ENCODE measurements at places on chromosomes 4 and X.

- no peak for DNase-seq
Measured at GRCh38 chr4:156476359-156476758, 495.2 kb downstream of the PDGFC start.

- no peak for DNase-seq
Measured at GRCh38 chr4:29199485-29199884, 1520.7 kb upstream of the PCDH7 start.

DNA sequence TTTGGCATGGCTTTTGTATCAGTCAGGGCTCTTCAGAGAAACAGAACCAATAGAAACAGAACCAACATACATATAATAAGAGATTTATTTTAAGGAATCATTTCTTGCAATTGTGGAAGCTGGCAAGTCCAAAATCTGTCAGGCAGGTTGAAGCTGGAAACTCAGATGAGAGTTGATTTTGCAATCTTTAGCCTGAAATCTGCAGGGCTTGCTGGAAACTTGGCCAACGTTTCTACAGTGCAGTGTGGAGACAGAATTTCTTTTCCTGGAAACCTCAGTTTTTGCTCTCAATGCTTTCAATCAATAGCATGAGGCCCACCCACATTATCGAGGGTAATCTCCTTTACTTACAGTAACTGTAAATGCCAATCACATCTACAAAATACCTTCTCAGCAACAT, 45.4 kb downstream of the COMMD8 start:
- DNase-seq, result no peak

DNA sequence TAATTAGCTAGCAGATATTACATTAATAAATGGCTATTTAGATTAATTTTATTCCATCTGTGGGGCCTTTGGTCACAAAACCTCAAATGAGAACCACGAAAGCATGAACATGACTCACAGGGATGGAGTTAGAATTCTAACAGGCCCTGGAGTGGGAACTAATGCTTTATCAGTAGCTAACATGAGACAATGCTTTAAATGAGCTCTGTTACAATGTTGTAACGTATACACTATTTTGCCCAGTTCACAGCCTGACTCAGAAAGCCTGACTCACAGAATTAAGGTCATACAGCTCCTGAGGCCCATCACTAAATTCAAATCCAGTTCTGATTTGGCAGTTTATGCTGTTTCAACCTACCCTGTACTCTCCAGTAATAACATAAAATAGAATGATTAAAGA, 23.2 kb downstream of the VEGFC start:
- no peak for DNase-seq

DNA sequence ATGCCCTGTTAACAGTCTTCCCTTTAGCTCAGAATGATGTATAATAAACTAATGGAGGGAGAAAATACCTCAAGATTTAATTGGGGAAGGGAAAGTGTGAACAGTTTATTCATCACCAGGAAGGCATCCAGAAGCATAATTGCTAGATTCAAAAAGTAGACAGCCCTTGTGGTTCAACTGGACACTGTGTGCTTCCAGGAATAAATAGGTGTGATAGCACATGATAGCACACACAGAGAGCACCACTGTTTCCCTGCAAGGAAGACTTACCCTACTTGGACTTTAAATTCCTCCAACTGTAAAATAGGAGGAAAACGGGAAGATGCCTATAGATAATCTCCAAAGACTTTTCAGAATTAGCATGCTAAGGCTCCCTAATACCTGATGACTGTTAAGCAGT, 27.8 kb downstream of the SLC39A8 start:
- DNase-seq, result no peak

DNA sequence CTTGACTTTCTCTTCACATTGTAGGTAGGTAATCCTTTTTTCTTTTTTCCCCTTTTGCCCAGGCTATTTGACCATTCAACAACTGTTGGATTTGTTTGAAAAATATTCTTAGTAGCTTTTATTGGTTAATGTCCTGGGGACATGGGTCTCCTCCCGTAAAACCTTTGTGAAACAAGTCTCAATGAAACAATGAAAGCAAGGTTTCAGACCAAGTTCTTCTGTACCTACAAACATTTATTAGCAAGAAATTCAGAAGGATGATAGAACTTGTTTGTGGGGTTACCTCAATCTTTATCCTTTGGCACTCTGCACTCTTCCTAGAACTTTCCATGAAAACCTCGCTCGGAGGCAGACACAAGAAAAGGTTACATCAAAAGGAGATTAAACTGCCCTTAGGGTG, 190.7 kb upstream of the ANK2 start:
- DNase-seq, result no peak

- DNase-seq, result no peak
Measured at GRCh38 chrX:16185725-16186136, 18.4 kb downstream of the MAGEB17 start.

DNA sequence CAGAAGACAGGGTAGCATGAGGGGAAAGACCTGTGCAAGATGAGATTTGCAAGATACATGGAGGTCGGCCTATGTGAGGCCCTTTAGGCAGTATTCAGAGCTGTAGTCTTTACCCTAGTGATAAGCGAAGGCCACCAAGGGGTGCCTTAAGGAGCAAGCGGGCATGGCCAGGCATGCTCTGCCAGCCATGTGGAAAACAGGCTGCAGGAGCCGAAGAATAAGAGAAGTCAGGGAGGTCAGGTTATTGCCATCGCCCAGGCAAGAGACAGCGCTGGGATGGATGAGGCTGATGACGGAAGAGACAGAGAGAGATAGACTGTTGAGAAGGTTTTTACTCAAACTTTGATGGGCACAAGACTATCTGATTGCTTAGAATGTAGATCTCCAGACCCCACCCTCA, 7.0 kb upstream of the FATE1 start:
- DNase-seq, result no peak

DNA sequence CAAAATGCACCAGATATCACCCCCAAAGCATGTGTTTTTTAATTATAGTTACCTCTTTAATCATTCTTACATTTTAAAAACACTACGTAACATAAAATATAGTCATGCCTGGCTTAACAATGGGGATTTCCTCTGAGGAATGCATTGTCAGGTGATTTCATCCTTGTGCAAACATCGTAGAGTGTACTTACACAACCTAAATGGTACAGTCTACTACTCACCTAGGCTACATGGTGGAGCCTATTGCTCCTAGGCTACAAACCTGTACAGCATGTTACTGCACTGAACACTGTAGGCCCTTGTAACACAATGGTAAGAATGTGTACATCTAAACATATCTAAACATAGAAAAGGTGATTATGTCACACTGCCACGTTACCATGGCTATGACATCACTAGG, 208.6 kb downstream of the SPOCK3 start:
- no peak for DNase-seq

GRCh38 chr4:148004228-148004857, 272.5 kb downstream of the ARHGAP10 start:
- no peak for DNase-seq

DNA sequence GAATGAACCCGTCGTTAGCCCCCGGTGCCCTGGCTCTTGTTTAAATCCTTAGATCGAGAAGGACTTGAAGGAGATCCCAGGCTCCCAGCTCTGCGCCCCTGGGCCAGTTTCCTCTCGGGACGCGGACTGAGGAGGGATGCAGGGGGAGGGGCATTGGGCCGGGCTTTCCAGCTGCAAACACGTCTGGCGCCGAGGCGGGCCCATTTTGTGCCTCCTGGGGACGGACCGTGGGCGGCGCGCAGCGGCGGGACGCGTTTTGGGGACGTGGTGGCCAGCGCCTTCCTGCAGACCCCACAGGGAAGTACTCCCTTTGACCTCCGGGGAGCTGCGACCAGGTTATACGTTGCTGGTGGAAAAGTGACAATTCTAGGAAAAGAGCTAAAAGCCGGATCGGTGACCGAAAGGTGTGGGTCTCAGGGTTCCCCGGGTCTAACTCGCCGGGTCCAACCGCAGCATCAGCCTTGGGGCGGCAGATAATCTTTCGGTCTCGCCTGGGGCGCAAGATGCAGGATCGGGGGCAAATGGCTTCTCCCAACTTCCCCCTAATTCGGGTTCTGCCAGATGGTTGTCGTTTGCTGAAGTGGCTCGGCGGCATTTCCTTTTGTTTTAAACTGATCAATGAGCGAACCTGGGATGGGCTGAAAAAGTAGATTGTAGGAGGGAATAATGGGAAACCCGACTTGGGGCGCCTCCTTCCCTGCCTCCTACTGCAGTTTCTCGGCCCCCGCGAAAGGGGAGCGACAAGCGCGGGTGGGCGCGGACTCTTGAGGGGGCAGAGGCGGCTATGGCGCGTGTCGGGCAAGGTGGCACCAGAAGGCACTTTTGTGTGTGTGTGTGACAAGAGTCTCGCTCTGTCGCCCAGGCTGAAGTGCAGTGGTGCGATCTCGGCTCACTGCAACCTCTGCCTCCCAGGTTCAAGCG, 2.9 kb downstream of the PDGFRA start:
- peak; percentile 57 for DNase-seq

DNA sequence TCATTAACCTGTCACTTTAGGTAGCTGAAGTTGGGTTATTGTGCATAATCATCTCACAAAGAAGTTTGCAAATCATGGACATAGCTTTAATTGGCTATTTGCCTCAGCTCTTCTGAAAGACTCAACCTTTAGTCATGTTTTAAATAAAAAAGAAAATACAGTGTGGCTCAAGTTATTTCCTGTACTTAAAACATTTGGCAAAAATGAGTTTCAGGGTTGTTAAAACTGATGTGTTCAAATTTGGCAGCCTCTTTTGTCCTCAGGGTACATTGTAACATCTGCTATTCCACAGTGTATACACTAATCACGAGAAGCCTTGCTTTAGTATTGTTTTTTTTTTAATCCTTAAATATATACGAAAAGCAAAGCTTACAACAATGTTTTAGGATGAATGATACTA, 31.5 kb upstream of the HPGD start:
- DNase-seq, result no peak

- DNase-seq, result no peak
Measured at GRCh38 chr4:10260777-10261176, 144.2 kb upstream of the WDR1 start.

- peak; percentile 19 for DNase-seq
Measured at GRCh38 chr4:105236202-105236915, 89.7 kb downstream of the TET2 start.

GRCh38 chrX:133709501-133709900, 275.9 kb downstream of the GPC3 start:
- DNase-seq, result no peak

DNA sequence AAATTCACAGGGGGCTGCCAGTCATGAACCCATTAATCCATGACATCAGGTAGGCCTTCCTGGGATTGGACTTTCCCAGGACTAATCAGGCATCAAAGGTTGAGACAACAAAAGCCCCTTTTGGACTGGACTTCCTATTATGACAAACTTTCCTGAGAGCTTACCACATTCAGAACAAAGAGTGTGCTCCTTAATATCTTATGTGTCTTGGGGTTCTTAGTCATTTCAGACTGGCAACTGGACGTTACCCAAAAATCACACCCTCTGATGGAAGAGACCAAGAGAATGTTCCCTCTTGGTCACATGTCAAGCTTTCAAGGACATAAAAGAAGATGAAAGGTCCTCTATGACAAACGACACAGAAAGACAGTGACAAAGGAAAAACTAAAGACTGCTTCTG, 31.6 kb upstream of the PPP1R2C start:
- DNase-seq, result no peak

DNA sequence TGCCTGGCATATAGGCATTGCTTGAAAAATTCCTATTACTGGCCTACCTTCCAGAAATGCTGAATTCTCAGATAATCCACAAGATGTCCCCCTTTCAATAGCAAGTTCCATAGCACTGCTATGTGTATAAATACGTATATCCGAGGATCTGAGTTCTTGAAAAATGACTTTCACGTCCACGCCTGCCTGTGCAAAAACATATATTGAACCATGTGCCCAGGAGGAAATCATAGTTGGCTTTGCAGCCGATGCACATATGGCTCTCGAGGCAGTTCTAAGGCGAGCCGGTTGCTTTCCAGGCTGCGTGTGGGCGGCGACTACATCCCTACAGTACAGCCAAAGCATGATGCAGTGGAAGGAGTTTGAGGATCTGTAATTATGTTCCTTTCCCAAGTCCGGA, 55.4 kb upstream of the ESX1 start:
- DNase-seq, result no peak

DNA sequence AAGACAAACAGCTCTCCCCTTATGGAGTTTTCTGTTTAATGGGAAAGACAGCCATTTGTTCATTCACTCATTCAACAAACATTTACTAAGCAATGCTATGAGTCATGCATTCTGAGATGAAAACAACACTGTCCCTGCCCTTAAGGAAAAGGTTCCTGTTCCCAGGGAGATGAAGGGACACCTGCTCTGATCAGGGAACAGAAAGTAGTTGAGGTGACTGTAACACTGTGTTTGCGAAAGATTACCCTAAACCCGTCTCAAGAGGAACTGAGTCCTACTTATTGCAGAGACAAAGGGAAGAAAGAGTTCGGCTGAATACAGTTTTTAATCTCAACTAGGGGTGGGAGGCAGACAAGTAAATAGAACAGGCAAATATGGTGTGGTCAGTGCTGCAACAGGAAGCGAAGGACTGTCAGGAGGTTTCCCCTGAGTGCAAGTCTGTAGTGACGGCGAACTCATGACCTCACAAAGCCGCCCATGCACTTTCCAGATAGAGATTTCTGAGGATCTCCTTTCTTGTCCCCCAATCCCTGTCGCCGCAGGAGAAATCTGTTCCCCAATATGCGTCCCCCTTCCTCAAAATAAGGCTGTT, 712 bp downstream of the STX18 start:
- DNase-seq, result no peak

- DNase-seq, result no peak
Measured at GRCh38 chrX:137568741-137569469, 3.0 kb downstream of the ZIC3 start.

DNA sequence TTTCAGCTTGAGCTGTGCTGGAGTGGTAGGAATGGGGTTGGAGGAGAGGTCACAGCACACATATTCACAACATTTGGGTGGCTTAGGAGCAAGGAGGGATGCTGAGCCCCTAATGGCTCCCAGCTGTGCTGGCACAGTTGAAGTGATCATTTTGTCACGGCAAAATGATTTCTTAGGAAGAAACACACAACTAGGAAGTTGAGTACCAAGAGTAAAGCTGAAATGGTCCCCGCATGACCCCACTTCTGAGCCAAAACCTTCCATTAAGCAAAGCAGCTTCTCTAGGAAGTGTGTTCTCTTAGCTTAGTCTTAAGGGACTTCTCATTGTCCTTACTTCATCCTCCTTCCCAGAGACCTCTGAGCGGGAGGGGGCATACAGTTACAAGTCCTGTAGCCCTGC, 12.6 kb downstream of the CAPN6 start:
- no peak for DNase-seq

GRCh38 chrX:9390693-9391368, 74.0 kb upstream of the TBL1X start:
- no peak for DNase-seq

- DNase-seq, result no peak
Measured at GRCh38 chrX:133933316-133933715, 52.1 kb downstream of the GPC3 start.

DNA sequence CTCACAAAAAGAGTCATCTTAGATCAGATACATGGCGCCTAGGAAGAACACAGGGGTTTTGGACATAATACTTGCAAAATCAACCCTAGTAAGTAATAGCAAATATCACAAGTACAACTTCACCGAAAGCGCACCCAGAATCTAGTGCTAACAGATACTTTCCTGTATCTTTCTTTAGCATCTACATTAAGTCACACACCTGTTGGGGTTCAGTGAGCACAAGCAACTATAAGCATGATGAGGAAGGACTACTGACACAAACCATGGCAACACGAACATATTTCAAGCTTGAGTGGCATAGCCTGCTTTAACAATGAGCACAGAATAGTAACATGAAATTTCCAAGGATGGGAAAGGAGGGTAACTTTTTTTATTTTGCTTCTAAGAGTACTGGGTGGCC, 116.1 kb downstream of the GPC3 start:
- DNase-seq, result no peak
